ENCODE measurements at places on chromosomes 2 and 18.

DNA sequence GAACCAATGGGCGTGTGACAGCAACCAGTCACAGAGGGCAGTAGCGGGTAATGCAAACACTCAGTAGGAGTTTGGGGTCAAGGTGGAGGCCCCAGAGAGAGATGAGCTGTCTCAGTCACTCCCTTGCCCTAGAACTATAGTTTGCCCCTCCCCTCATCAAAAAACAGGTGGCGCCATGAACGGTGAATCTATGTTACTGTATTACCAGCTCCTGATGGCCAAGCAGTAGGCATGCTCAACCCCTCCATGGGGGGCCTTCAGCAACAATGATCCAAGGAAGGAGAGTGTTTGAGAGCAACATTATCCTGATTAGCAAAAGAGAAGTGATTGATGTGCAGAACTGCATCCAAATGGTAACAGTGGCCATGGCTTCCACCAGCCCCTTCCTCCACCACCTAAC lies 30.4 kb downstream of the TRABD2A start:
- no peaks in the 10 kb centered on the region for H3K36me3 ChIP-seq
- no peaks in the 10 kb centered on the region for H3K4me1 ChIP-seq
- H3K27me3 ChIP-seq: no peaks in the 10 kb centered on the region
- no peak overlapping the region for H3K27ac ChIP-seq
- DNase-seq: no peak
- H3K4me3 ChIP-seq: no peak overlapping the region

- no peak for DNase-seq
- no peak overlapping the region for H3K27ac ChIP-seq
- no peak overlapping the region for H3K4me3 ChIP-seq
Observed at GRCh38 chr2:205858881-205859441, 176.7 kb downstream of the NRP2 start.

- peaks cover 25% of the 10 kb centered on the region for H3K36me3 ChIP-seq
- no peak overlapping the region for H3K27ac ChIP-seq
- H3K27me3 ChIP-seq: no peaks in the 10 kb centered on the region
- H3K4me3 ChIP-seq: no peak overlapping the region
- DNase-seq: no peak
Observed at GRCh38 chr2:230796280-230796862, 68.4 kb upstream of the ITM2C start.

GRCh38 chr2:200479692-200480265 lies 30.1 kb downstream of the KCTD18 start:
- H3K27me3 ChIP-seq: no peaks in the 10 kb centered on the region
- H3K4me1 ChIP-seq: no peaks in the 10 kb centered on the region
- no peak overlapping the region for H3K4me3 ChIP-seq
- no peak for DNase-seq

DNA sequence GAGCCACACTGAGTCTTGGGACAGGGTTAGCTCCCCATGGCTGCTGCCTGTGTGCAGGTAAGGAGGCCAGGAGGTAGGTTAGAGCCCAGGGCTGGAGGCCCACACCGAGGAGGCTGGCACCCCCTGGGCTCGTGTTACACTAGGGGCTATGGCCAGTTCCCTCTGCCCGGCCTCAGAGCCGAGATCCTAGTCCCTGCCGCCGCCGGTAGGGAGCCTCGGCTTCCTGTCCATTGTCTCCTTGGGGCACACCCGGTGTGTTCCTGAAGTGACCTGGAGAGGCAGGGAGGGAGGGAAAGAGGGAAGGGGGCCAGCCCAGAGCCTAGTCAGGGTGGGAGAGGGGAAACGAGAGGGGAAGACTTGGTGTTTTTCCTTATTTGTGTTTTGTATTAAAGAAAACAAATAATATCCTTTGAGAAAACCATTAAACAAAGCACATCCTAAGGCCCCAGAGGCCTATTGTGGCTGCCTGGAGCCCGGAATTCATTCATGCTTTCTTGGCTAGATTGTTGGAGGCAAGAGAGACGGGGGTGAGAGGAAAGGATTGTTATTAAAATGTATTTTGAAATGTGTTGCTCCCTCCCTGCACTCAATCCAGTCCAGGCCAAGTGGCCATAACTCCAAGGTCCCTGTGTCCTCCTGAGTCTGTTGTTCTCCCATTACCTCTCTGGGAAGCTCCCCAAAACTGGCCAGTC lies 170.7 kb downstream of the CTIF start:
- DNase-seq: no peak
- H3K27me3 ChIP-seq: no peaks in the 10 kb centered on the region
- H3K27ac ChIP-seq: no peak overlapping the region
- H3K4me1 ChIP-seq: peaks cover 25% of the 10 kb centered on the region
- no peak overlapping the region for H3K4me3 ChIP-seq

- H3K27me3 ChIP-seq: no peaks in the 10 kb centered on the region
- H3K36me3 ChIP-seq: no peaks in the 10 kb centered on the region
- no peak overlapping the region for H3K27ac ChIP-seq
- H3K4me1 ChIP-seq: no peaks in the 10 kb centered on the region
Observed at GRCh38 chr2:105595536-105595935, 149.2 kb upstream of the NCK2 start.

GRCh38 chr18:3102983-3103382 lies 90.0 kb upstream of the LPIN2 start:
- H3K27ac ChIP-seq: no peak overlapping the region
- H3K4me1 ChIP-seq: peaks cover 6% of the 10 kb centered on the region
- no peak overlapping the region for H3K4me3 ChIP-seq
- H3K27me3 ChIP-seq: no peaks in the 10 kb centered on the region

DNA sequence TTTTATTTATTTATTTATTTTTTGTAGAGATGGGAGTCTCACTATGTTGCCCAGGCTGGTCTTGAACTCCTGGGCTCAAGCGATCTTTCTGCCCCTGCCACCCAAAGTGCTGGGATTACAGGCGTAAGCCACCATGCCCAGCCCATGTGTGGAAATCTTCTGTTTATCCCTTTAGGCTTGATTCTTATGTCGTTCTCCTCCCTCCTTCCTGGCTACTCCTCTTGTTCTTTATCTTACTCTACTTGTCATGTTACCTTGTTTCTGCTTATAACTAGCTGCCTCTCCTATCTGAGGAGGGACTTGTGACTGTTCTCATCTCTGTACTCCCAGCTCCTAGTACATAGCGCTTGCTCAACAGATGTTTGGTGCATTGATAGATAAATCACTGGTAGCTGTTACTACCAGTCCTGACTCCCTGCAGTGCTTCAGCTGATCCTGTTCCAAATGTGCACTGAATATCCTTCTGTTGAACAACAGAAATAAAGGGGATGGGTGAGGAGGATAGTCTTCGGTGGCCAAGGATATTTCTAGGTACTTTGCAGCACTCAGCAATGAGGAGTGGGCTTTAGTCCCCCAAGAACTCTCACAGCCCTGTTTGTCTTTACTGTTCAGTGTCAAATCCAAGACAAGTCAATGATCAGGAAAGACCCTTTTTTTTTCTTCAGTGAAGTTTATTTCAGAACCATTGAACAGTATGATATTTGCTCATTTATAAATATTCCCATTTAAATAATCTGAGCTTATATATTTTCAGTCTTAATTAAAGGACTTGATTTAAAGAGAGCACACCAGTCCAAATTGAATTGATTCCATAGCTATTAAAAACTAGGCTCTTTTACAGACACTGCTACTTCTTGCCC lies 7.2 kb downstream of the IL1B start:
- no peaks in the 10 kb centered on the region for H3K27me3 ChIP-seq
- no peaks in the 10 kb centered on the region for H3K36me3 ChIP-seq
- H3K4me1 ChIP-seq: no peaks in the 10 kb centered on the region
- H3K4me3 ChIP-seq: no peak overlapping the region
- no peak overlapping the region for H3K27ac ChIP-seq

- DNase-seq: no peak
- H3K4me1 ChIP-seq: no peaks in the 10 kb centered on the region
- H3K27ac ChIP-seq: peak overlapping the region; percentile 84
- no peaks in the 10 kb centered on the region for H3K36me3 ChIP-seq
- no peaks in the 10 kb centered on the region for H3K27me3 ChIP-seq
Observed at GRCh38 chr2:1743396-1744150, 742 bp downstream of the PXDN start.

- no peaks in the 10 kb centered on the region for H3K27me3 ChIP-seq
- no peak overlapping the region for H3K4me3 ChIP-seq
- H3K27ac ChIP-seq: peak overlapping the region; percentile 25
- DNase-seq: peak; percentile 19
- peaks cover 12% of the 10 kb centered on the region for H3K4me1 ChIP-seq
Observed at GRCh38 chr2:234823196-234823876, 128.5 kb upstream of the SH3BP4 start.

- H3K27ac ChIP-seq: no peak overlapping the region
- H3K36me3 ChIP-seq: no peaks in the 10 kb centered on the region
- H3K27me3 ChIP-seq: no peaks in the 10 kb centered on the region
- no peak overlapping the region for H3K4me3 ChIP-seq
Observed at GRCh38 chr2:97766567-97766966, 53.2 kb downstream of the ZAP70 start.

GRCh38 chr18:53752781-53753367 lies 471.6 kb downstream of the MBD2 start:
- no peaks in the 10 kb centered on the region for H3K4me1 ChIP-seq
- no peaks in the 10 kb centered on the region for H3K36me3 ChIP-seq
- no peak overlapping the region for H3K4me3 ChIP-seq
- no peak for DNase-seq

- H3K36me3 ChIP-seq: no peaks in the 10 kb centered on the region
- no peak overlapping the region for H3K4me3 ChIP-seq
- no peak overlapping the region for H3K27ac ChIP-seq
Observed at GRCh38 chr2:65164426-65164891, 34.6 kb upstream of the RAB1A start.

DNA sequence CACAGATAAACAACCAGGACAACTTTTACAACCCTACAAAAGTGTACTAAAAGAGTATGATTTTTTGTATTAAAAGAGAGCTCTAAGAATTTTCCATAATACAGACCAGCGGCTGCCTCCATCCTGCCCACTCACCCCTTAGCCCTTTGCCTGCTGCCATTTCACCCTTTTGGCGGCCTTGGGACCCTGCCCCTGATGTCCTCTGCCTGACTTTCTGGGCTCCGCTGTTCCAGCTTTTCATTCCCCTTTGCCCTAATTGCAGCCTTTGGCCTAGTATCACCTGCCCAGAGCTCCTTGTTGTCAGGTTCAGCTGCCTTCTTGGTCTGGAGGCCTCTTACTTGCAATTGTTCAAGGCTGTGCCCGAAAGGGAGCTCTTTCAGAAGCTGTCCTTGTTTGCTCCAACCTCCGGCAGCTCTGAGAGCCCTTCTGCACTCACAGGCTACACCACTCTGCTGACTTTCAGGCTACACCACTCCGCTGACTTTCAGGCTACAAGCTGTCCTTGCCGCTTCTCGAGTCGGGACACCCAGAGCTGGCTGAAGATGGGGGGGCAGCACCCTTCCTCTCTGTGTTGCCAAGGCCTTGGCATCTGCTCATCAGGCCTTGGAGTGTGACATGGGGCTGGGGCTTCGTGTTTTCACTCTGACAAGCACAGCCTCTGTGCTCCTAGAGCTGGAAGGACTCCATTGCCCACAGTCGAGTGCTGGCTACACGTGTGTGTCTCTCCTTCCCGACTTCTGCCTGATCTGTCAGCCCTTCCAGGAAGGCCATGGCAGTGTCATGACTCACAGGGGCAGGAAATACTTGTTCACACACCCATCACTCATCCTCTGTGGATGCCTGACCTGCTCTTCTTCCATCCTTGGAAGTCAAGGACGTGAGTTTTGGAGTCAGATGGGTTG lies 43.1 kb upstream of the HDAC4 start:
- no peaks in the 10 kb centered on the region for H3K27me3 ChIP-seq
- peaks cover 32% of the 10 kb centered on the region for H3K4me1 ChIP-seq
- no peaks in the 10 kb centered on the region for H3K36me3 ChIP-seq
- H3K27ac ChIP-seq: no peak overlapping the region
- no peak overlapping the region for H3K4me3 ChIP-seq
- DNase-seq: peak; percentile 89

DNA sequence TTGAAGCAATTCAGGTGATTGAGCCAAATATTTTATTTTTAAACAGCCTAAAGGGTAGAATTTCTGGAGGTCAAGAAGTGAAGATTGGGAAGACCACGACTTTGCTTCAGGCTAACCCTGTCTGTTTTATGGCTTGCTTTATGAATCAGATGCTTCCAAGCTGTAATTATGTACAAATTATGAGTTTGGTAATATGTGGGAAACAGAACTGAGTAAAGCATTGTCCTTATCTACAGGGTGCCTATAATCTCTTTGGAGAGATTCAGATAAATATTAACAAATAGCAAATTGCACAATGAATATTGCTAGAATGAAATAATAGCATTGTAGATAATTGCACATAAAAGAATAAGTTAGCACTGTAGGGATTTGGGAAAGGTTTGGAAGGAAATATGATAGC lies 539.4 kb upstream of the CDH2 start:
- H3K4me1 ChIP-seq: no peaks in the 10 kb centered on the region
- H3K4me3 ChIP-seq: no peak overlapping the region
- H3K27ac ChIP-seq: no peak overlapping the region
- H3K36me3 ChIP-seq: no peaks in the 10 kb centered on the region
- no peak for DNase-seq

DNA sequence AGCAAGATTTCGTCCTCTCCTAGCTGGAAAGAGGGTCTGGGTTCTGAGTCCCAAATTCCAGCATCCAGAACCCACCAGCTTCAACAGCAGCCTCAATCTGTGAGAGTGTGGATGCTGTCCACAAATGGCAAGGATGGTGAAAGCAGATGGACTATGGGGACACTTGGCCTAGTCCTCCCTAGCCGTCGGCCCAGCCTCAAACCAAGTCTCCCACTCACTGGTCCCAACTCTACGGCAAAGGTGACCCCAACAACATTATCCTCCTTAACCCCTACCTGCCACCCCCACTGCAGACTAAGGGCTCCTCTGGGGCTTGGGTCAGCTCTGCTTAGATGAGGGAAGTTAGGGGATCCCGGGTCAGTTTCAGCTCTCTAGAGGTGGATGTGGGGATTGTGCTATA lies 57.3 kb downstream of the TNS1 start:
- H3K27ac ChIP-seq: no peak overlapping the region
- H3K4me1 ChIP-seq: peaks cover 79% of the 10 kb centered on the region
- no peaks in the 10 kb centered on the region for H3K27me3 ChIP-seq
- no peak overlapping the region for H3K4me3 ChIP-seq
- DNase-seq: no peak

DNA sequence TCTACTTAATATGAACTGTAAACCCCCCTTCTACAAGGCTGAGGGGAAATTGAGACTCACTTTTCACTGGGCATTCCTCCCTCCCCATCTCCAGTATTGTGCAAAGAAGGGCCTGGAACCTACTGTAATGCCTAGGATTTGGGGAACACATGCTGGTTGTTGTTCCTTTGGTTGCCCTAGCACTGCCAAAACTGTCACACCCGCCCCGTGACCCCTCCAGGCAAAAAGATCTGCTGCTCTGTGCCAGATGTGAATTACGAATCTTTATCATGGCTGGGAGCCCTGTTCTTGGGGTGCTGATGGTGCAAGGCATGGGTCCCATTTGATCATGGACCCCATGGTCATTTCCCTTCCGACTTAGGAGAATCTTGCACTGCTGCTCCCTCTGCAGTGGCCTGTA lies 95.4 kb downstream of the CABLES1 start:
- H3K27ac ChIP-seq: peak overlapping the region; percentile 50
- DNase-seq: no peak
- H3K4me3 ChIP-seq: no peak overlapping the region
- no peaks in the 10 kb centered on the region for H3K27me3 ChIP-seq
- no peaks in the 10 kb centered on the region for H3K36me3 ChIP-seq
- H3K4me1 ChIP-seq: peaks cover 36% of the 10 kb centered on the region

Measured in adrenal gland (tissue), 19 donors.